RKO (cell line): ENCODE measurements at places on chromosomes 12 and 14.

GRCh38 chr12:48758737-48759136 is 30.2 kb downstream of the ADCY6 start:
- no peak for DNase-seq

- DNase-seq = peak; percentile 73
Measured at GRCh38 chr12:6766651-6767349, 637 bp downstream of the PTMS start.

DNA sequence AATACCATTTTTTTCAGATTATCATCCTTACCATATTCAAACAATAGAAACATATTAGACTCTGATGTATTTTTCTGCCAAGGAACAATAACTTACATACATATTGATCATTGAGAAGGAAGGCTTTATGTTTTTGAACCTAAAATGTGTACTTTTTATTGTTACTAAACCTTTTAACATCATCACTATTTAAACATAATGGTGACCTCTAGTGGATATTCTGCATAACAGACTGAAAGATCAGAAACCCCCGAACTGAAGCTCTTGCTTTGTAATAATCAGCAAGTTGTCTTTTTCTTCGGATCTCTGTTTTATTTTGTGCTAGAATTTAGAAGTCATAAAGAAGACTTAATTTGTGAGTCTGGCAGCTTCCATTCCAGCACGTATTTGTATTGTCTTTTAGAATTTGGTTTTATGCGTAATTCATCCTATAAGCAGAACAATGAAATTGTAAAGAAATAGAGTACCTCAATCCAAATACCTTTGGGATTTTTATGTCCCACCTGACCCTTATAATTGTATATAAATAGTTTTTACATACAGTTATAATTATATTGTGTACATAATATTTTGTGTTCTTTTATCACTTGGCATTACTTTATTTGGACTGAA is 125.9 kb upstream of the ATF1 start:
- DNase-seq = peak; percentile 75

- DNase-seq = no peak
Measured at GRCh38 chr12:94660436-94660835, 10.1 kb upstream of the TMCC3 start.

DNA sequence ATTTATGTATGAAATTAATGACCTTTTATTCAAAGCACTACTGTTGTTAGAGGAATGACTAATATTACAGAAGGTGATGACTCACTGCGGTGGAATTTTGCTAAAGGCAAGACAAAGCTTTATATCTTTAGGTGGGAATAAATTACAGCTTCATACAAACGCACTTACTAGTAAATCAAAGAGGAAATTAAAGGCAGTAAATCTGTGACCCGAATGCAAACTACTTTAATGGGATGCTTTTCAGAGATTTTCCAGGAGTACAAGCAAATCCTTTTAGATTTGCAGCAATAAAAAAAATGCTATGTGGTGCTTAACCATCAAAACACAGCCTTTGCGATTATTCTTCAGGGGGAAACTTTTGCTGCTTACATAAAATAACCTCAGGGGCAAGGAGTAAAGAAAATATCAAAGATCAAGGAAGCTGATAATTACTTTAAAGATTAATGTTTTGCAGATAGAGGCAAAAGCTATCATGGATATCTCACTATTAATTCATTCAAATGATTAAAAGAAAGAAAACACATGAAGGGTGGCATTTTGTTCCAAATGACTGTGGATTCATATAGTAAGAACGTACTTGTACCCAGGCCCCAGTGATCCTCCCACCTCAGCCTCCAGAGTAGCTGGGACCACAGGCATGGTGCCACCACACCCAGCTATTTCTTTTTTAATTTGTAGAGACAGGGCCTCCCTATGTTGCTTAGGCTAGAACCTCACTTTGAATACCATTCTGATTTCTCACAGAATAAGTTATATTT is 98.9 kb downstream of the DENND5B start:
- peak; percentile 76 for DNase-seq

GRCh38 chr12:51954561-51955361 is 3.3 kb downstream of the ACVR1B start:
- DNase-seq = no peak

DNA sequence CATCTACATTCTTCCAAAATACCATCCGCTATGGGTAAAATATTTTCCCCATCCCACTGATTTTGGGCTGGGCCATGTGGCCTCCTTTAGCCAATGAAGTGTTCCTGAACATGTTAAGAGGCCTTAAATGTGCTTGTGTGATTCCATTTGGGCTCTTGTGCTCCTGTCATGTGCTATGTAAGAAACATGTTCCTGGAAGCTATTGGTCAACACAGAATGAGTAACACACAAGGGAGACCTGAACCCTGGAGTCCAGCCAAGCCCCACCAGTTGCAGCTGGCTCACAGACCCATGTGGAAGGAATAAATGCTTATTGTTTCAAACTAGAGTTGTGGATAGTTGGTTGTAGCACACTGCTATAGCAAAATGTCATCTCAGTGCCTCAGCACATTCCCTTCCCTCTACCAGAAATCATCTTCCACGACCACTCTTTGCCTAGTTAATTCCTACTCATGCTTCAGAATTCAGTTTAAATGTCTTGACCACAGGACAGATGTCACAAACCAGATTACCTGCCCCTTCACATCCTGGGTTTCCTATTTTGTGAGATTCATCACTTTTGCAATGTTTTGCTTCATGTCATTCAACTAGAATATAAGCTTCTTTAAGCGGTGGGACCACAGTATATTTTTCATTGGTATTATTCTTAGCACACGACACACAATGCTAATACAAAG is 217.3 kb upstream of the EEA1 start:
- DNase-seq = no peak

- no peak for DNase-seq
Measured at GRCh38 chr14:58354808-58355207, 40.9 kb upstream of the TOMM20L start.

DNA sequence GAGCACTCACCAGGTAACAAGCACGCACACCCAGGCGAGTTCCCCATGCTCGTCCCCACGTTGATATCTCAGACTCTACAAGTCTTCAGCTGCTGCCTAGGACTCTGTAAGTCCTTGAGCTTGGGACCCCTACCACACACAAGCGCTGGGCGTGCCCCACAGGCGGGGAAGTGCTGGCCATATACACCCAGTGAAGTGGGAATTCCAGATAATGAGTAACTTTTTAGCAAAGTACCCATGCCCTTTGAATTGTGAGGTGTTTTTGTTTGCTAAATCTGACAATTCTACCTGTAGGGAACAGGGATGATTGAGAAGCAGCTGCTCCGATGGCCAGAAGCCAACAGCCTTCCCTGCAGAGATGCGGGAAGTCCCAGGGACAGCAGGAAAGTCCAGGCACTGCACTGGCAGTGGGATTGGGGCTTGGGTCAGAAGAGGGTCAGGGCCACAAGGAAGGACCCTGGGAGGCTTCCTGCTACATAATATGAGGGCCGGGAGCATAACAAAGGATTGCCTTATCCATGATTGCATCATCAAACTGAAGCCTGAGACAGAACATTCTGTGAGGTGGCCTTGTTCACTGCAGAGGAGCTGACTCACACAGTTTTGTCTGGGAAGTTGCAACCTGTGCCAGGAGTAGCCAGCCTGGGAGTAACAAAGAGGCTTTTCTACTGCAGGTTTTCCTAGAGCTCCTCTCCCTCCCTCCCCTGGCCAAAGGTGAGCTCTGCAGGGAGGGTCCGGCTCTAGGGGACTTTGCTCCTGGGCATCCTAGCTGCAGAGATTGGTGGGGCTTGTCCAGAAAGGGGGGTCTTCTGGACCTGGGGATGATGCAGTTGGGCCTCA is 13.2 kb upstream of the SERPINA3 start:
- peak; percentile 71 for DNase-seq

- no peak for DNase-seq
Measured at GRCh38 chr12:103422746-103423515, 72.8 kb downstream of the C12orf42 start.

- DNase-seq = no peak
Measured at GRCh38 chr14:75299059-75299458, 20.4 kb downstream of the FOS start.

- no peak for DNase-seq
Measured at GRCh38 chr12:72234886-72235285, 37.3 kb upstream of the TRHDE start.

DNA sequence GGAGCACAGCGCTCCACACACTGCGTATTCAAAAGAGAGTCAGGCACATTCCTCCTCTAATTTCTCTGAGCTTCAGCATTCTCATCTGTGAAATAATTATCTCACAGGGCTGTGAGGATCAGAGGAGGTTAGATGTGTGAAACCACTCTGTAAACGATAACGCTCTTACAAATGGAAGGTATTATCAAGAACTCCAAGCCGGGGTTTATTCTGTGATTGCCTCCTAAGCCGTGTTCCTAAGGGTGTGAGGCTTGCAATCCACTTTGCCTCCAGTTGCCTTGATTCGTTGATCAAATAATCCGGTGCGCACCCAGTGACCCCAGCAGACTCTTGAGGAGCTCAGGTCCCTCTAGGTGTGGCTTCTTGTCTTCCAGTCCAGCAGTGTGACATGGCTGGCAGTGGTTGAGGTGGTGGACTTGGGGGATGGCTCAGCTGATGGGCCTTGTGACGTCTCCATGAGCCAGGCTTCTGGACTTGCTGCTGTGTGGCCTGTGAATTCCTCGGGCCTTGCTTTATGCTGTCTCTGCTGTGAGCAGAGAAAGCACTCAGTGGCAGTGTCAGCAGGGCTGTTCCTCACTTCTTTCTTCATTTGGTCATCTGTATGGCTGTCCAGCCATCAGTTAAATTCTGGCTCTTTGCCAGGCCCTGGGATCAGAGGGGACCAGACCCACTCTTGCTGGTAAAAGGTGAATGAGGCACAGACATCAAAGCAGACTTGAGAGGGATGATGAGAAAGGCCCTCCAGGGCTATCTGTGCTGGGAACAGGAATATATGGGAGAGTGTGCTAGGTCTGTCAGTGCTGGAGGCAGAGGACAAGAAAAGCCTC is 71.0 kb downstream of the SLC25A47 start:
- DNase-seq = no peak

DNA sequence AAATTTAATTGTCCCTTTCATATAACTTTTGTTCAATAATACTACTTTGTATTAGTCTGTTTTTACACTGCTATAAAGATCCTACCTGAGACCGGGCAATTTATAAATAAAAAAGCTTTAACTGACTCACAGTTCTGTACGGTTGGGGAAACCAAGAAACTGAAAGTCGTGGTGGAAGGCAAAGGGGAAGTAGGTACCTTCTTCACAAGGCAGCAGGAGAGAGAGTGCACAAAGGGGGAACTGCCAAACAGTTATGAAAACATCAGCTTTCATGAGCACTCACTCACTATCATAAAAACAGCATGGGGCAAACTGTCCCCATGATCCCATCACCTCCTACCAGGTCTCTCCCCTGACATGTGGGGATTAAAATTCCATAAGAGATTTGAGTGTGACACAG is 1069.0 kb downstream of the FSCB start:
- no peak for DNase-seq

GRCh38 chr12:66320996-66321395 is 18.7 kb downstream of the HELB start:
- DNase-seq = peak; percentile 37

GRCh38 chr12:118685983-118686607 is 295.2 kb upstream of the SRRM4 start:
- no peak for DNase-seq

GRCh38 chr14:77542421-77543239 is 44.0 kb upstream of the ISM2 start:
- DNase-seq = no peak
